RPMI7951 (cell line): ENCODE measurements at places on chromosomes 11 and 22. TPM values are rescaled to one million over a fixed set of nuclear protein-coding genes. Genes with fewer than 3 reads are reported as not detected.

The PHETA2 gene
- 5.2 and 7.5 TPM in 2 replicates for total RNA-seq

The H19 gene
- 0.72 and 1.9 TPM in 2 replicates for total RNA-seq

GRCh38 chr11:134950692-134951304 lies 538.8 kb upstream of the B3GAT1 start:
- DNase-seq = peak; percentile 82

GRCh38 chr11:8102965-8103364 lies 22.0 kb downstream of the TUB start:
- DNase-seq = no peak

DNA sequence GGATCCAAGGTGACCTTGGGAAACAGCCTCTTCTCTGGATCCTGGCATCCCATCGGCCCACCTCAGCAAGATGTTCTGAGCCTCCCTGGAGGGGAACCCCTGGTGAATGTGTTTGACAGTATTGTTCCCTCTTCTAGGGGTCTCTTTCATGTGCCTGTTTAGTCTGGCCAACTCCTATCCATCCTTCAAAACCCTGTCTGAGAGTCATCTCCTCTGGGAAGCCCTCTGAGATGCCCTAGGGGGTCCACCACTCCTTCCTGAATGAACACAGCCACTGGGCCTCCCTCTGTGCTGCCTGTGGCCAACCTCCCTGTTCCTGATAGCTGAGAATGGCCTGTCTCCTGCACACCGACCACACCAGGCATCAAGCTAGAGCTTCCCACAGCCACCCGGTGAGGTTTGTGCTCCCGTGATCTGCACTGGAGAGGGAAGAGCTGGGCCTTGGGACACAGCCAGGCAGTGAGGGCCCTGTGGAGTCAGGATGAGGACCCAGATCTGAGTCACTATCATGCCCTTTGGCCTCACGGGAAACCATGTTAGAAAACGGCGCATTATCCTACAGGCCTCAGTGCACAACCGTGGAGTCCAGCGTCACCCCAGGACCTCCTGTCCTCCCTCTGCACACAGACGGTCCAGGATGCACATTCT lies 8.8 kb downstream of the WNT7B start:
- peak; percentile 96 for DNase-seq

DNA sequence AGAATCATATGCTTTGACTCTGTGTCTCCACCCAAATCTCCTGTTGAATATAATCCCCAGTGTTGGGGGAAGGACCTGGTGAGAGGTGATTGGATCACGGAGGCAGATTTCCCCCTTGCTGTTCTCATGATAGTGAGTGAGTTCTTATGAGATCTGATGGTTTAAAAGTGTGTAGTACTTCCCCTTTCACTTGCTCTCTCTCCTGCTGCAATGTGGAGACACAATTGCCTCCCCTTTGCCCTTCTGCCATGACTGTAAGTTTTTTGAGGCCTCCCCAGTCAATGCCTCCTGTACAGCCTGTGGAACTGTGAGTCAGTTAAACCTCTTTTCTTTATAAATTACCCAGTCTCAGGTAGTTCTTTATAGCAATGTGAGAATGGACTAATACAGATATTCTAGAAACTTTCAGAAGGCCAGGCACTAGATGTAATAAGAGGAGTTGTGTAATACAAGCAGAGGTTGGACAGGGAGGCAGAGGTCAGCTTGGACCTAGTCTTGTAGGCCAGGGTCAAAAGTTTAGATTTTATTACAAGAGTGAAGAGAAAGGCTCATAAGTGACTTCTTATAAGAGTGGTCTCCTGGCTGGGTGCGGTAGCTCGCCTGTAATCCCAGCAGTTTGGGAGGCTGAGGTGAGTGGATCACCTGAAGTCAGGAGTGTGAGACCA lies 9.3 kb upstream of the SERPING1 start:
- DNase-seq = no peak

DNA sequence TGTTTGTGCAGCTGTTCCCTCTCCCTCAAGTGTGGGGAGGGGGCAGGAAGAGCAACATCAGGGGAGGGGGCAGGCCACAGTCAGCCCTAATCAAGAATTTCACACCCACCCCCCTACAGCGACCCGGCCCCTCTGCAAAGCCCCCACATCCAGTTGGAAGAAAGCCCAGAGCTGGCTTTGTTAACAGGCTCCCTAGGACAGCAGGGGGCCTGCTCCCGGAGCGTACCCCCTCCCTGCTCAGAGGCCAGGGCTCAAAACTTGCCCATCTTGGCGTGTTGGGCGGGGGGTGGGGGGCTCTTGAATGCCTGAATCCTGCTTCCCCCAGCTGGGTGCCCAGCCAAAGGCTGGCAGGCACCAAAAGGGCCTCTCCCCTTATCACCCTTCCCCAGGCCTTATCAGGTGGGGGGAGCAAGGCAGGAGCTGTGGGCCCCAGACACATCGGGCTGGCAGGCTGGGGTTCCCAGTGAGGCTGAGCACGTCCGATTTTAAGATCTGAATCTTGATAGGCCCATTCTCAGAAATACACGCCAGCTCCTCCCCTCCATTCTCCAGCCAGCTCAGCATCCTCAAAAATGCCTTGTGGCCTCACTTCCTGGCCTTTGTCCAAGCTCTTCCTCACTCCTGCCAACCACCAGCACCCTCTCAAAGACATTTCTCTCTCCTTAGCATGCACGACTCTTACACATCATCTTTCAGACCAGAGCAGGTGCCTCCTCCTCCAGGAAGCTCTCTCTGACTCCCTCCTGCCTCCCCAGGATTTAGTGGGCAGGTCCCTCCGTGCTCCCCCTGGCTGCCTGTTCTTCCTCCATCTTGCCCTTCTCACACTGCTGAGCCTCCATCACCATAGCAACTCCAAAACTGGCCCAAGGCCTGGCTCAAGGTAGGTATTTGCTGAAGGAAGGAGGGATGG lies 384.8 kb downstream of the MN1 start:
- DNase-seq = peak; percentile 91
